ENCODE measurements at places on chromosomes 2 and 18.

- no peak for DNase-seq
Measured at GRCh38 chr18:78735131-78736014, 244.2 kb upstream of the SALL3 start.

GRCh38 chr2:28160986-28161425, 231.7 kb upstream of the FOSL2 start:
- DNase-seq: no peak

DNA sequence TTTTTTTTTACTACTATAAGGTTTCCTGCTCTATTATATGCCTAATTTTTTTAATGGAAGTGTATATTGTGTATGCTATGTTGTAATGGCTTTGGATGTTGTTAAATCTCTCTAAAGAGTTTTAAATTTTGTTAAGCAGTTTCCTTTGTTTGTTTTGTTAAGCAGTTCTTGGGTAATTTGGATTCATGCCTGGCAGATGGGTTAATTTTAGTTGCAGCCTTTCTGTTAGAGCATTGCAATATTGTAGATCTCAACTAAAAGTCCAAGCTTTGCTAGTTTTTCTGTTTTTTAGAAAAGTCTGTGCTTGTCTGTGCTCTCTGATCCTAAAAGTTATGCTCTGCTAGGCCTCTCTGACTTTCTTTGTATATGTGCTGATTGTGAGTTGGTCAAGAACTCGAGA, 1229.0 kb upstream of the NRXN1 start:
- DNase-seq: no peak

GRCh38 chr18:58649966-58650816, 21.1 kb upstream of the MALT1 start:
- DNase-seq: no peak

DNA sequence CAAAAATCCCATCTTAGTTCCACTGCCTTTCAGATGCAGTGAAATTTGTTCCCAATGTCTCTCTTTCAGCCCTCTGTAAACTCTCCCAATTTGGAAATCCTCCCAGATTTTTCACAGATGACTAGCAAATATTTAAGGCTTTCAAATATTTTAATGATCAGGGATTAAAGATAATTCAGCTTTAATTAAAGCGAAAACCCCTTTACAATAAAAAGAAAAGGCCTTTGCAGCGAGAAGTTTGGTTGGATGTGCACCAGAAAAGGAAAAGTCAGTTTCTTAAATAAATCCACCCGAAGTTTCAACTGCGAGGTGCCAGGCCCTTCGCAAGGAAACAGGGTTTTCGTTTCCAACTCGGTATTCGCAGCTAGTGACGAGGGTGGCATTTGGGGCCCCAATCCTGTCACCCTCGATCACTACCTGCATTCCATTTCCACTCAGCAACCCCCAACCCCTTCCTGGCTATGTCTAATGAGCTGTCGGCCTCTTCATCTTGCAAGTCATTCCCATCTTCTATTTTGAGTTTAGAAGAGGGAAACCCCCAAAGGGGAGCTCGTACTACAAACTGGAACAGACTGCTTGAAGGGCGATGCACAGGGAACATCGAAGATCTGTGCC, 1.5 kb downstream of the RAX start:
- no peak for DNase-seq

DNA sequence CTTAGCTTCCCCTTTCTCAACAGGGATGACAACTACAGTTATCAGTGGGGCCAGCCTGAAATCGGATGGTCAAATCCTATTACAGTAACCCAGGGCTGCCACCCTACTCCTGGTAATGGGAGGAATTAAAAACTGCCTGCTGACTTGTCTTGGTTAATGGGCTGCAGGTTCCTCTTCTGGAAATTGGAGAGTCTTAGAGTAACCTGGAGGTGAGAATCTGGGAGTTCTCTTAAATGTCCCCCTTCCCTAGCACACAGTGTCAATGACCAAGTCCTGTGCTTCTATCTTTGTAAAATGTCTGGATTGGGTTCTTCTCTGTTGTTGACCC, 113.1 kb downstream of the DDX1 start:
- DNase-seq: no peak

DNA sequence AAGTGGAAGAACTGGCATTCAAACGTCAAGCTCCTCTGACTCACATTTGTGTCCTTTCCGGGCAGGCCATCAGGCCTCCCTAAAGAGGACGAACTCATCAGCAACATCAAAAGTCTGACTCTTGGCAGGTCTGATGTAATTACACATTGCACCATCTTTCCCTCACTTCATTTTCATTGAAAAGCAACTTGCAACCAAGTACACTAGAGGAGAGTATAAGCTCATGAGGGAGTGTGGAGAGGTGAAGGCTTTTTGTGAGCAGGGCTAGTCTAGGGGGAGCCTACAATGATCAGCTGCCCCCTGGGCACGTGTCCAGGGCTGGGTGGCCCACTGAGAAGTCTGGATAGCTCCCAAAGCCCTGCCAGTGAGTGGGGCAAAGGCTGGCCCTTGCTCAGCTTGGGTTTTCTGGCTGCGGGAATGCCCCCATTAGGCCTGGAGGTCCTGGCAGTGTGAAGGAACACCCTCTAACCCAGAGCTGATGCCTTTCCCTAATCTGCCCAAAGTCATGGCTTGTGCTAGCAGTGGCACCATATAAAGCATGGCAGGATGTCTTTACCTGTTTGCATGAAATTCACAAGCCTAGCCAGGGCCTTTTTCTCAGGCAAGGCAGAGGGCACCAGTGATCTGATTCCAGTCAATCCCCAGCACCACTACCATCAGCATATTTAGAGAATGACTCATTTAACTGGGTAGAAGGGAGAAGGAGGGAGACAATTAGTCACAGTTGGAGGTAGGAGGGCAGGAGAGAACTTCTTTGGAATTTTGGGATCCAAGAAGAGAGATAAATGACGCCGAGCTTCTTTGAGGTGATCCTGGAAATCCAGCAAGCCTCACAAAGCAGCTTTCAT, 8.5 kb upstream of the DAW1 start:
- no peak for DNase-seq

DNA sequence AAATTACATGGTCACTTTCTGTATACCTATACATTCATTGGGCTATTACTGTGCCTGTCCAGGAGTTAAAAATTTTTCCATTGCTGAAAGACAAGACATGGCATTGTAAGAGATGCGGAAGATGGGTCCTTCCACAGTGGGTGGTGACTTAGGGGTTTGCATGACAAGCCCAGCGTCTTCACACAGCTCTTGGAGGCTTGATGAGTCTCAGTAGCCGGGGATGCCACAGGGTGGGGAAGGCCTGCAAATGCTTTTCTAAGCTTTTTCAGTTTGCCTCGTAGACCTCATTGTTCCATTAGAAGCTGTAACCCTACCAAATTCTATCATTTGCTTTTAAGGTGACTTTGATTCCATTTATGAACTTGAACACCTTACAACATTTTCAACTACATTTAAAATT, 18.1 kb upstream of the MAPRE3 start:
- no peak for DNase-seq

DNA sequence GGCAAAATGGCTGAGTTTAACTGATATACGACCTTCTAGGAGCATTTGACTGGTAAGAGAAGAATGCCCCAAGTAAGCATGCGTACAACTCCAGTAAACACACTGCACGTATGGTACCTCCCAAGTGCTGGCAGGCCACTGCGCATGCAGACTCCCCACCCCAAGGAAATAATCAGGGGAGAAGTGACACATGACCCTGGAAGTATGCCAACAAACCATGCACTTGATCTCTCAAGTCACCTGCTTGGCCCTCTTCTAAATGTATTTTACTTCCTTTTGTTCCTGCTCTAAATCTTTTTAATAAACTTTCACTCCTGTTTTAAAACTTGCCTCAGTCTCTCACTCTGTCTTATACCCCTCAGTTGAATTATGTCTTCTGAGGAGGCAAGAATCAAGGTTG, 129.8 kb upstream of the COL5A2 start:
- no peak for DNase-seq

DNA sequence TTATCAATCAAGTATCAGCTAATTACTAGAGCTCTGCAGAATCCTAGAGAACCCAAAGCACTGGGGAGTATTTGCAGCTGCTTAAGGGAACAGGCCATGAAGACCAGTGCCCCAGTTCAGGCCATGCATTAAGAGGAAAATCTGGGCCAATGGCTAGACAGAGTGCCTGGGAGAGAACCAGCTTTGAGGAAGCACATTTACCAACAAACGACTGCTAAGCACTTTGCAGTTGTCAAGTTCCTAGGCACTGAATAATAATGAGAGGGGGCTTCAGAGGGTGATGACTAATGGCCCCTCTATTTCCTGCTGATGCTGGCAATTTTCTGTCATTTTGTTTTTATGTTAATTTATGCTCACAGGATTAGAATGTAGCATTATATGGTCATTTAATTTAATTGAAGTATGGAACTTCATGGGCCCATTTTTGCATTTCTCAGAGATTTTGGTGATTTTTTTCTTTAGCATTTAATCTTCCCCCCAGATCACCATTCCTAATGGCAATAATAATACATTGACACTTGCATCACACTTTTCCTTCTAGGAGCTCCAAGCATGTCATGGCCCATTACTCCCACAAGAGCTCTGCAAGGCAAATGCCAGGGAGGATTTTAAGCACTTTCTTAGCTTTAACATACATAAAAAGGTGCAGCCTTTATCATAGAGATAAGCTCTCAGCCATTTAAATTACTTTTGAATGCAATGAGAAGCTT, 147.7 kb upstream of the SPATS2L start:
- no peak for DNase-seq

DNA sequence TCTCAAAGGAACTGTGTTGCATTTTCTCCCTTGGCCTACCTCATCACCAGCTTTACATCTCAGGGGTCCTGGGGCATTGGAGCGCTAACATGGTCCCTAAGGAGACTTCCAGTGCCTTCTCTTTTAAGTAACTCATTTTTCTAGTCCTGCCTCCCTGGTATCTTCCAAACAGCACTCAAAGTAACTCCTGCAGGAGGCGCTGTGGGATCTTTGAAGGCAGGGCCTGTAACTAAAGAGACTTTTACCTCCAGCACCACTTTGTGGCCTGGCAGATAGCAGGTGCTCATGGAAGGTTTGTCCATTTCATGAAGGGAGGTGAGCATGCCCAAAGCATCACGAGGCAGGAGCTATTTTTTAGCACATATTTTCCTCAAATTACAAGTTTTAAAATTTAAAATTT, 411.0 kb upstream of the GYPC start:
- DNase-seq: peak; percentile 4

DNA sequence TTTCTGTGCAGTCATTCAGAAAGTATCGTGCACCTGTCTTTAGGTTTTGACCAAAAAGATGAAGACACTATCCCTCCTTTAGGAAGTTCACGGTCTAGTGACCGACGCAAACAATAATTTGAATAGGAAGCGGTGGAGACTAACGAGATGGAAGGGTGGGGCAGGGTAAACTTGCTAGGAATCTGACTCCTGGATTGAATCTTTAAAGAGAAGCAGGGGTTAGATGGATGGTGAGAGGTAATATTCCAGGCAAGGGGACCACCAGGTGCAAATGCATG, 651 bp upstream of the TXNL1 start:
- DNase-seq: no peak

GRCh38 chr2:162478721-162479129, 134.8 kb downstream of the GCA start:
- no peak for DNase-seq

DNA sequence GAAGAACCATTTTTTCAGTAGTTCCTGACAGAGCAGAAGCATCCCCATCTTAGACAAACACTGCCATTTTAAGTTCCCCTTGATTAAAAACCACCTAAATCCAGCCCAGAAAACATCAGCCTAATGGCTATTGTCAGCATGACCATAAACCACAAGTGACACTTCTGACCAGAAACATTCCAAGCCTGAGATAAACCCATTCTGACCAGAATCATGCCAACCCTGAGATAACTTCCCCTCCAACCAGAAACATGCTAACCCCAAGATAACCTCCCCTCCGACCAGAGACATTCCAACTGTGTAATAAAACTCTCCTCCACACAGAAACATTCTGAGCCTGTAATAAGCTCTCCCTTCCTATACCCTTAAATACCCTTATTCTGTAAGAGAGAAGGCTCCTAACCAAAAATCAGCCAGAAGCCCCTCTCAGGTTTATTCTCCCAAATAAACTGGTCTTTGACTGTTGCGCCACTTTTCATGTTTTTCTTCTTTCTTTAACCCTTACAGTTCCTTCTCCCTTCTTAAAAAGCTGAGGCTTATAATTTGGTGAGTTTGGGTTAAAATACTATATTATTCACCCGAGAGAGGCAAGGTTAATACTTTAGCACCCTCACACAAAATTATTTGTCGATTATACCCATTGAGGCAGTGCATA, 149.7 kb downstream of the HNMT start:
- DNase-seq: no peak

GRCh38 chr2:209579230-209579749, 155.4 kb downstream of the MAP2 start:
- DNase-seq: no peak

GRCh38 chr18:74579496-74580065, 18.1 kb upstream of the ZNF407 start:
- DNase-seq: no peak

- DNase-seq: no peak
Measured at GRCh38 chr2:241601841-241602240, 35.1 kb downstream of the THAP4 start.

DNA sequence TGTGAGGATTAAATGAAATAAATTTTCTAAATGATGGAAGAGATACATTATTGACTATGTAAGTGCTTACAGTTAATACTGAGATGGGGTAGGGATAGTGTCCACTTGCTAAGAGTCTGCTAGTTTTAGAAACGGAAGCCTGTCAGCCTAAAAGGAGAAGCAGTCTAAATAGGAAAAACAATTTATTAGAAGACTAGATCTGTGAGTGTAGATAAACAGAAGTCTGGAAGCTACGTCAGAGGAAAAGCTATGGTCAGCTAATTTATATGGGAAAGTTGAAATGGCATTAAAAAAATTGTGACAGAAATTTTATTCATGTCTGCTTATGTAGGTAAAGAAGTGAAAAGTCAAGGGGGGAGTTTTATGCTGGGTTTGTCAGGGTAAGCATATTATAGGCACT, 1338.4 kb upstream of the CHAC2 start:
- no peak for DNase-seq

GRCh38 chr2:104656571-104657163, 197.2 kb upstream of the POU3F3 start:
- DNase-seq: no peak

- no peak for DNase-seq
Measured at GRCh38 chr2:215071676-215072075, 66.8 kb downstream of the ABCA12 start.

DNA sequence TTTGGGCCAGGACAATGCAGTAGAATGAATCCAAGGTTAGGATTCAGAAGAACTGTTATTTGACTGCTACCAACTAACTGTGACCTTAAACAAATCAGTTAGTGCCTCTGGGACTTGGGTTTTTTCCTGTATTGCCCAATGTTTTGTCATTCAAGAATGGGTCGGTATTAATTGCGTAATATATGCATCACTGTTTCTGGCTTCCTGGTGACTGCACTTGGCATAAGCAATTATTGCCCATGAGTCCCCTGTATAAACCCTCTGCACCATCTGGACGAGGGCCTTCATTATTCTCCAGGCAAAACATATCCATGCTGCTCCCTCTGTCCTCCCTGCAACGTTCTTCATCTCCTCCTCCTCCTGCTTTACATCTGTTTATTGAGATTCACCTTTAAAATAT, 255.8 kb upstream of the LRRTM1 start:
- no peak for DNase-seq

GRCh38 chr2:38125842-38126241, 49.9 kb upstream of the CYP1B1 start:
- DNase-seq: no peak

- no peak for DNase-seq
Measured at GRCh38 chr18:58144671-58145285, 100.8 kb downstream of the NEDD4L start.

- DNase-seq: no peak
Measured at GRCh38 chr2:82985572-82986197, 1473.4 kb downstream of the SUCLG1 start.
